ENCODE measurements at places on chromosomes 16 and 17. TPM values are rescaled to one million over a fixed set of nuclear protein-coding genes. Genes with fewer than 3 reads are reported as not detected.

- DNase-seq, result no peak
- H3K36me3 ChIP-seq, result no peaks in the 10 kb centered on the region
- H3K4me1 ChIP-seq, result no peaks in the 10 kb centered on the region
- H3K27ac ChIP-seq, result no peak overlapping the region
- H3K4me3 ChIP-seq, result no peak overlapping the region
- no peaks in the 10 kb centered on the region for H3K27me3 ChIP-seq
Observed at GRCh38 chr17:53655591-53655990, 167.1 kb upstream of the KIF2B start.

The NPIPA8 gene
- total RNA-seq, result not detected

DNA sequence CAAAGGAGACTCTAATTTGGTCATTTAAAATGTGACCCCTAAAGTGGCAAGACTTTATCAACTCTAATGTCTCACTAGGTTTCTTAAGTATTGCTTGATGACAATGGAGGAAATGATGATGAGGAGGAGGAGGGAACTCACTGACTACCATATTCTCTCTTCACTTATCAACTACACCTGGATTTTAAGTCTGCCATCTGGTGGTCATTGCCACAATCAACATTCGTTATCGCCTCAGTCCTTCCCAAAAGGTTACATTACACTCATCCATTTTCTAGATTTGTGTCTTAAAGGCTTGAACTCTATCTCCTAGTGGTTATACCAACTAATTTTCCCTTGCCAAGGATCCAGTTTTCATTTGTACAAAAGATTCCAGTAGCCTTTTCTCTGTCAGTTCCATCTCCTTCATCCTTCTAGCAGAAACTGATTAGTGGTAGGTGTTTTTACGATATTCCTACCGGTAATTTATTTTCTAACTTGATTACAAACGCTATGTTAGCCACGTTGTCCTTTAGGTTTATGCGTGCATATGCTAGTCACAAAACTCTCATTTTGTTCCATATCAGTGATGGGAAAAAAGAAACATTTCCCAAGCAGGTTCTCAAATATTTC, 114.6 kb upstream of the NOG start:
- no peaks in the 10 kb centered on the region for H3K27me3 ChIP-seq
- H3K27ac ChIP-seq, result no peak overlapping the region
- no peaks in the 10 kb centered on the region for H3K36me3 ChIP-seq
- no peak for DNase-seq
- no peak overlapping the region for H3K4me3 ChIP-seq
- H3K4me1 ChIP-seq, result no peaks in the 10 kb centered on the region

- no peaks in the 10 kb centered on the region for H3K27me3 ChIP-seq
- no peak for DNase-seq
- H3K4me1 ChIP-seq, result no peaks in the 10 kb centered on the region
- no peak overlapping the region for H3K27ac ChIP-seq
Observed at GRCh38 chr17:63533433-63534077, 10.4 kb downstream of the KCNH6 start.

The CCL1 gene
- total RNA-seq, result not detected
